ENCODE measurements at places on chromosomes 1 and 21.
A peak's percentile ranks its signal among the peaks of the same experiment; 100 is the strongest.

- no peak for DNase-seq
Observed at GRCh38 chr1:221084681-221085080, 205.4 kb downstream of the HLX start.

GRCh38 chr21:15088488-15088887 is 23.7 kb upstream of the NRIP1 start:
- no peak for DNase-seq

DNA sequence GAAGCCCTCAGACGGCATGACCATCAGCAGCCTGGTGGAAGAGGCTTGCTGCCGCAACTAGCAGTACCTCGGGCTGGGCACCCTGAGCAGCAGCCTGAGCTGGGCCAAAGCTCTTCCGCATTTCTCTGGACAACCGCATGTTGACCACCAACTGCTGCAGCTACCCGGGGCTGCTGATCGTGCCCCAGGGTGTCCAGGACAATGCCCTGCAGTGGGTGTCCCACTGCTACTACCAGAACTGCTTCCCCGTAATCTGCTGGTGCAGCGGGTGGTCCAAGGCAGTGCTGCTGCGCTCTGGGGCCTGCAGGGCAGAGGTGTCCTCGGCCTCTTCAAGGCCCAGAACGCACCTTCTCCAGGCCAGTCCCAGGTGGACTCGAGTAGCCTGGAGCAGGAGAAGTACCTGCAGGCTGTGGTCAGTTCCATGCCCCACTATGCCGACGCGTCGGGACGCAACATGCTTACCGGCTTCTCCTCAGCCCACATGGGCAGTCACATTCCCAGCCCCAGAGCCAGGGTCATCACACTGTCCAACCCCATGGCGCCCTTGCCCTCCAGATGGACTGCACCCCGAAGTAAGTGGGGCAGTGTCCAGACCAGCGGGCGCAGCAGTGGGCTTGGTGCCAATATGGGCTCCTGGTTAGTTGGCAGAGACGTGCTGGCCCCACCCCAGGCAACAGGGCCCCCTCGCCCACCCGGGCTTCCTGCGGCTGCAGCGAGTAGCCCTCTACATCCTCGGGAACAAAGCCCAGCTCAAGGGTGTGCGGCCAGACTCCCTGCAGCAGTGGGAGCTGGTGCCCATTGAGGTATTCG is 19.5 kb upstream of the NPPB start:
- no peak for DNase-seq

- peak; percentile 46 for DNase-seq
Observed at GRCh38 chr21:25370311-25370744, 237.0 kb downstream of the MRPL39 start.

GRCh38 chr1:39082010-39082799 is 56.1 kb downstream of the NDUFS5 start:
- no peak for DNase-seq

- no peak for DNase-seq
Observed at GRCh38 chr1:2948751-2949680, 72.3 kb upstream of the ACTRT2 start.

DNA sequence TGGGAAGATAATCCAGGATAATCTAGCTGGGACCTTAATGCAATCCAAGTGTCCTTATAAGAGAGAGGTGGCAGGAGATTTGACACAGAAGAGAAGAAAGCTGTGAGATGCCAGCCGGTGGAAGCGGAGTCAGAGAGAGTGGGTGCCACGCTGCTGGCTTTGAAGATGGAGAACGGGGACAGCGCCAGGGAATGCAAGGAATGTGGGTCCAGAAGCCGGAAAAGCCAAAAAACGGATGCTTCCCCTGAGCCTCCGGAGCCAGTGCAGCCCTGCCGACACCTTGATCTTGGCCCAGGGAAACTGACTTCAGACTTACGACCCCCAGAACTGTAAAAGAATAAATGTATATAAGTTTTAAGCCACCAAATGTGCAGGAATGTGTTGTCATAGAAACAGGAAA is 152.6 kb downstream of the ZNF281 start:
- DNase-seq, result no peak

DNA sequence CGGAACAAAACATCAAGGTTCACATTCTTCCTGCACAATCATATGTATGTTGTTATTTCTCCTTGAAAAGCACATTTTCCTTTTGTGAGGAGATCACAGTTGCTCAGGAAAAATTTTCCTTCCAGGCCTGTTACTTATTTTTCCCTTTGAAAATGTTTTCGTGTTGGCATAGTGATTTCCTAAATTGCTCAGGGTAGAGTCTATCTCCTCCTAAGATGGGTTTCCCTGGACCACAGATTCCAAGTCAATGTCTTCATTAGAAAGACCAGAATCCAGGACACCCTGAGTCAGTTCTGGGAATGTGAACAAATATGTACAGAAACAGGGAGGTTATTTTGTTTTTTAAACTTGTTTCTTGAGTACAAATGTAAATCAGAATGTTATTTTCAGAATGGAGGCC is 94.3 kb upstream of the C1orf105 start:
- no peak for DNase-seq

GRCh38 chr1:214494706-214495105 is 56.7 kb downstream of the PTPN14 start:
- no peak for DNase-seq

GRCh38 chr1:210129759-210130158 is 102.8 kb upstream of the SERTAD4 start:
- DNase-seq, result no peak

- peak; percentile 13 for DNase-seq
Observed at GRCh38 chr1:159089184-159089791, 12.7 kb upstream of the AIM2 start.

GRCh38 chr1:27570356-27570755 is 33.6 kb downstream of the AHDC1 start:
- DNase-seq, result no peak

- DNase-seq, result peak; percentile 83
Observed at GRCh38 chr1:116574581-116575291, 3.9 kb upstream of the CD58 start.

- DNase-seq, result no peak
Observed at GRCh38 chr1:41053316-41053715, 31.8 kb upstream of the SLFNL1 start.

DNA sequence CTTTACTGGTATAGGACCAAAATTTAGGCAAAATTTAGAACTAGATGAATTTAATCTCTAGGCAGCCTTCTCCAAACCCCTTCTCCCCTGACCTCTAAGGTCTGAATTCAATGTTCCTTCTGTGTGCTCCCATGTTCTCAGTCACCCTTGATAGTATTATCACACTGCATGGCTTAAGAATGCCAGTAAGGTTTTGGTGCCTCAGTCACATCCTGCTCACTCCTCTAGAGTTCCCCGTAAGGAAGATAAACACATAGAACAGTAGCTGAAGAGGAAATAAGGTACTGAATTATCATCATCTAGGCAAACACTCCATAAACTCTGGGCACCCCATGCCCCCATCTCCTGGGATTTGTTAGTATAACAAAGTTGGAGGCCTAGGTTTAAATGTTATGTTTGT is 18.2 kb downstream of the PRRX1 start:
- no peak for DNase-seq

GRCh38 chr1:171084870-171085269 is 5.8 kb upstream of the FMO3 start:
- no peak for DNase-seq

DNA sequence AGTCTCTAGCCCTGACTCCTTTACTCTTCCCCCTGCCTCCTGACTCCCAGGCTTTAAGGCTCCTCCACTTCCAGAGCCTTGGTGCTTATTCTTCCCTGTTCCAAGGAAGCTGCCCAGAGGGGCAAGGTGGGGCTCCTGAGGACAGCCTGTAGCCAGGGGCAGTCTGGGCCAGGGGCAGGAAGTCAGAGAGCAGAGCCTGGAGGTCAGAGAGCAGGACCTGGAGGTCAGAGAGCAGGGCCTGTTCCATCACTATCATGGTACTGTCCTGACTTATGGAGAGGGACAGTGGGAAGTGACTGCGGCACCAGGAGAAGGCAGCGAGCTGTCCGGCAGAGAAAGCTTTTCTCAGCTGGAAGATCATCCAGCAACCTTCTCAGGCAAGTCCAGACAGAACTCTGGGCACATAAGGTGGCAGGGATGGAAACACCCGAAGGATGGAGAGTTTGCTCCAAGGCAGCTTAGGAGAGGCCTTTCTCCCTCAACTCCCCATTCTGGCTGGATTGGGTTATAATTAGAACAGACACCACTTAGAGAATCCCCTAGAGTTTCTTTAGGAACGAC is 25.0 kb downstream of the PLXNA2 start:
- no peak for DNase-seq

- no peak for DNase-seq
Observed at GRCh38 chr1:155970531-155971167, 7.7 kb downstream of the ARHGEF2 start.

GRCh38 chr1:24709791-24710441 is 35.3 kb upstream of the CLIC4 start:
- DNase-seq, result no peak

- no peak for DNase-seq
Observed at GRCh38 chr1:204331275-204331674, 28.5 kb downstream of the PLEKHA6 start.

DNA sequence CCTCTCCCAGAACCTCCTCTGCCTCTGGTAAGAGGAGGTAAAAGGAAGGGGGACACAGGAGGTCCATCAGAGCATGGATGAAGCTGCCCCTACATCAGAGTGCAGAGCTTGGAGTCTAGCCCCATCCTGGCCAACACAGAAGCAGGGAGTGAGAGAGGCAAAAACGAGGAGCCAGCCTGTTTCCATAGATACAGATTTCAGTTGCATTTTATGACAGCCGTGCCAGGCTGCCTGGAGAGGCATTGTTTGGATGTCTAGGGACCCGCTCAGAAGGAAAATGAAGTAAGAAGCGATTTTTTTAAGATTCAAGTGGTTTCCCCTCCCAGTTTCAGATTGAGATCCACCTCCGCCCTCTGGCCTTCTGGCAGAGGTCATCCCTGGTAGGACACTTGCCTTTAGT is 11.5 kb upstream of the GJA8 start:
- no peak for DNase-seq

GRCh38 chr1:160624464-160624863 is 22.4 kb downstream of the SLAMF1 start:
- no peak for DNase-seq

- no peak for DNase-seq
Observed at GRCh38 chr1:21165646-21166045, 11.1 kb downstream of the EIF4G3 start.

GRCh38 chr1:105317976-105318375 is 1568.3 kb downstream of the AMY1C start:
- DNase-seq, result no peak

DNA sequence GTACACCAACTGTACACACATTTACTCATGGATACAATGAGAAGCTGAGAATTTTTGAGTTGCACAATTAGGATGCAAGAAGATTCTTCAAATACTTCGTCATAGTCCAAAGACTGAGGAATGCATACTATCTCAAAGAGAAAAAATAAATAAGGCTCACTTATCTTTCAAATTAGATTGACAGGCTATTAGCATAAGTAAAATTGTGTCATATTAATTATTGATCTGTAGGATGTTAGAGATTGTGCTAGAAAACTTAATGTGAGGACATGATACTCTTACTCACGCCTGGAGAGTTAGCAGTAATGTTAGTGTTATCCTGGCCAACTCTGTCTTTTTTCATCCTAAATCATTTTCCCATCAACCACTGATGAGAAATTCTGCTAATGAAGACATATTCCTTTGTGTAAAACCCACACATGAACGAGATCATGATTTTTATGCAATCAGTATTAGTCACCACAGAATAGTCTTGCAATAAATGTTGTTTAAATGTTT is 659.0 kb downstream of the LTN1 start:
- no peak for DNase-seq

GRCh38 chr1:156145650-156146019 is 7.8 kb upstream of the SEMA4A start:
- DNase-seq, result no peak

DNA sequence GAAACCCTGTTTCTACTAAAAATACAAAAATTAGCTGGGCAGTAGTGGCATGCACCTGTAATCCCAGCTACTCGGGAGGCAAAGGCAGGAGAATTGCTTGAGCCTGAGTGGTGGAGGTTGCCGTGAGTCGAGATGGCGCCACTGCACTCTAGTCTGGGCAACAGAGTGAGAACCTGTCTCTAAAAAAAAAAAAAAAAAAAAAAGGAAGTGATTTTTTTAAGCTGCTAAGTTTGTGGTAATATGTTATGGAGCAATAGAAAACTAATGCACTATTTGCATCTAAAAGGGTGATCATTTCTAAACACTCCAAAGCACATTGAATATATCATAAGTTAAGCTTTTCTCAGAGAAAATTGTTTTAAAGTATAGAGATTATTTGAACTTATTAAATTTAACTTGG is 244.8 kb upstream of the SPAG17 start:
- no peak for DNase-seq

DNA sequence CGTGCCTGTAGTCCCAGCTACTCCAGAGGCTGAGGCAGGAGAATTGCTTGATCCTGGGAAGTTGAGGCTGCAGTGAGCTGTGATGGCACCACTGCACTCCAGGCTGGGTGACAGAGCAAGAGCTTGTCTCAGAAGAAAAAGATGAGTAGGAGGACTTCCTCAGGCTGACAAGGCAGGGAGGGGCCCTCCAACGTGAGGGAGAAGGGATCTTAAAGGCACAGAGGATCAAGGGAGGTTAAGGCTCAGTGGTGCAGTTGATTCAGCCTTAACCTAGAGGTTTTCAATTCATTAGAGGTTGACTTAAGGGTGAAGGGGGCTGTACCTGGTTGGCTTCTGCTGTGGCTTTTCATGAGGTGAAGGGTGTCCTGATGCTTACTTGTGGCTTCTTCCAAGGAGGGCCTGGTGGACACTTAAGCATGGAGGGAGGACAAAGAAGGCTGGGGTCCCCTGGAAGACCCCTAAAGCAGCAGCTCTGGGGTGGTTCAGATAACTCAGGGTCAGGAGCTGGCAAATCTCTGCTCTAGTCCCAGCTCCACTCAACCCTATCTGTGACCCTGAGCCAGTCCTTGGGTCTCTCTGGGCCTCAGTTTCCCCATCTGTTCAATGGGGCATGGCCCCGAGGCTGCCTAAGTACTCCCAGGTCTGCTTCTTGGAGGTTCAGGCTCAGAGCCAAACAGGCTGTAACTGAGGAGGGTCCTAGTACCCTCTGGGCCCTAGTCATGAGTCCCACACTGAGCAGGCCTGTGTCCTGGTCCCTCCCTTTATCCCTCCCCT is 6.3 kb downstream of the EXTL1 start:
- DNase-seq, result no peak

- DNase-seq, result no peak
Observed at GRCh38 chr21:15207231-15207630, 142.4 kb upstream of the NRIP1 start.

- no peak for DNase-seq
Observed at GRCh38 chr1:58358346-58358745, 188.2 kb downstream of the OMA1 start.

- no peak for DNase-seq
Observed at GRCh38 chr21:46633566-46633965, 1.9 kb upstream of the PRMT2 start.

- DNase-seq, result no peak
Observed at GRCh38 chr1:246447501-246447900, 59.6 kb downstream of the SMYD3 start.

DNA sequence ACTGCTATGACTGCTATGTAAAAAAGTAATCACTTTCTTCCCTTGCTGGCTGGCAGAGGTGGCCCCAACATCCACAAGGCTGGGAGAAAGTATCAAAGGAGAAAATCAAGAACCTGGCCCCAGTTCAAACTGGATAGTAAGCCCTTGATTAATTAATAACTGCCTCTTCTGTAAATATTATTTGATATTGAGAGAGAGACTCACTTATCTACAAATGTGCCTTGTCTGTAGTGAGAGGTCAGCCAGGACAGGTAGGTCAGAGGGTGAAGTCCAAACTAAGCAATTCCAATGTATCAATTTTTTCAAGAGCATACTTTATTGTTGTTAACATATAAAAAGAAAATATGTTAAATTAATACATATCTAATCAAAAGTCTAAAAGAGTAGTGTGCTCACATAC is 23.8 kb upstream of the TARBP1 start:
- DNase-seq, result no peak

- no peak for DNase-seq
Observed at GRCh38 chr1:53663529-53664300, 75.2 kb downstream of the GLIS1 start.

All from NCI-H446 (cell line).